ENCODE measurements at places on chromosomes 7 and 10.
A peak's percentile ranks its signal among the peaks of the same experiment; 100 is the strongest.

GRCh38 chr7:26508481-26508880, 216.8 kb downstream of the SNX10 start:
- DNase-seq = no peak

DNA sequence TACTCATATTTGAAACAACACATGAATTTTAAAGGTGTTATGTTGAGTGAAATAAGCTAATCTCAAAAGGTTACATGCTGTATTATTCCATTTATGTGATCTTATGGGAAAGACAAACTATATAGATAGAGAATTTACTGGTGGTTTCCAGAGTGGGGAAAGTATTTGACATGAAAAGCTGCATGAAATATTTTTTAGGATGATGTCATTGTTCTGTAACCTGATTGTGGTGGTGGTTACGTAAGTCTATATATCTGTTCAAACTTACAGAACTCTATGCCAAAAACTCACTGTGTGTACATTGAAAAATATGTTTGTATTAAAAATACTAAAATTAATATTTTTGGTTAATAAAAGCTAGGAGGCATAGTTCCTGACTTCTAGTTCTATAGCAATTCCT, 453.0 kb downstream of the SORCS3 start:
- peak; percentile 26 for DNase-seq

DNA sequence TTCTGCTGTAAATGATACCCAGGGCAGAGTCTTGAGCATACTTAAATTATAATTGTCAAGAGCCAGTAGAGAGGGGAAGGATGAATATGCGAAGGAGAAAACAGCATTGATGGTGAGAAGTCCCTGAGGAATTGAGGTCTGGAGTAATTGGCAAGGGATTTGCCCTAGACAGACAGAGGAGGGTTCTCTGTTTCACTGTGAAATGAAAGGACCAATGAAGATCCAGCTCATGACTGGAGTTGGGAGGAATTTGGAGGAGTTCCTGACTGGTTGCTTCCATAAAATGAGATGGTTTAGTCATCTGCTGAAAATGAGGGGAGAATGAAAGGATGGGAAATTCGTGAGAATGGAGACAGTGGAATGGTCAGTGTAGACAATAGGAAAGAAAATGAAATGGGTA, 6.8 kb downstream of the PRPF18 start:
- DNase-seq = peak; percentile 68

GRCh38 chr10:113752553-113752952, 1.1 kb downstream of the PLEKHS1 start:
- DNase-seq = no peak

DNA sequence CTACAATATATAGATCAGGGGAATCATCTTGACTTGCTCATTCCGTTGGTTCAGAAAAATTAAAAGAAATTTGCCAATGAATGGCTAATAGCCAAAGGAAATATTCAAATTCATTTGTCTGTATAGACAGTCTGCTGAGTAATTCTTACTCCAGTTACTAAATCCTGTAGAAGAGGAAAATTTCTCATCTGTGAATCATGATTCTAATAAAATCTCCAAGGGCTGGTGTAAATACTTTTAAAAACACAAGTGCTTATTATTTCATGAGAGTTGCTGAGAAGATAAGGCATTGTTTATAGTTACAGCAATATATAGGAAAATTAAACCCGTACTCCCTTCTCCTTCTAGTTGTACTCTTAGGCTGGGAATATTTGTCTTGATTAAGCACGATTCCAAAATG, 53.0 kb downstream of the WNT2 start:
- DNase-seq = peak; percentile 86

GRCh38 chr7:28083164-28083997, 97.2 kb downstream of the JAZF1 start:
- peak; percentile 34 for DNase-seq

DNA sequence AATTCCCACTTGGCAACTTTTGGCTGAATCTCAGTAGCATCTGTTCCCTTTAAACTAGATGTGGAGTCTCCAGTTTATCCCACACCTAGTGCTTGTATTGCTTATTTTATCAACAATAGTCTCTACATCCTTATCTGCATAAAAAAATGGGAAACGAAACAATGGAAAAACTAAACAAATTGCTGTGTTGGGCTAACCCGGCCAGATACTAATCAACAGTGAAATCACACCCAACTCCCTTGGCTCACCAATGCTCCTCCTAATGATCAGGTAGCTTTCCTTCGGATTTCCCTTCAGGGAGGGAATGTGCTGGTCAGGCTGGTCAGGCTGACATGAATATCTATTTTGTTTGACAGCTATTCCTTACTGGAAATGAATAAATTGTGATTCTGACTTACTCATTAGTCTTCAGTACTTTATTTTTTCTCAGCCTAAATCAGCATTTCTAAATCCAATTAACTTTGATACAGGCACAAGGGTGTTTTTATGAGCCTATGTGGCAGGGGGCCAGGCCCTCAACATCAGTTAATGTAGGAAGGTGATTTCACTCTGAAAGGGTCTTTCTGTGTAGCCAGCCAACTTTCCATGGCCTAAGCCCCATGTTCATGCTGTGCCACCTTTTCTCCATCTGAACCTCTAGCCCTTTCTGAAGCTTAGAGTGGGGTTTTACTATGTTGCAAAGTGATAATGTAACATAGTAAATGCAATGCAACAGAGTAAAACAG, 170.5 kb upstream of the NPSR1 start:
- no peak for DNase-seq

GRCh38 chr10:52108236-52108635, 205.8 kb upstream of the DKK1 start:
- no peak for DNase-seq

DNA sequence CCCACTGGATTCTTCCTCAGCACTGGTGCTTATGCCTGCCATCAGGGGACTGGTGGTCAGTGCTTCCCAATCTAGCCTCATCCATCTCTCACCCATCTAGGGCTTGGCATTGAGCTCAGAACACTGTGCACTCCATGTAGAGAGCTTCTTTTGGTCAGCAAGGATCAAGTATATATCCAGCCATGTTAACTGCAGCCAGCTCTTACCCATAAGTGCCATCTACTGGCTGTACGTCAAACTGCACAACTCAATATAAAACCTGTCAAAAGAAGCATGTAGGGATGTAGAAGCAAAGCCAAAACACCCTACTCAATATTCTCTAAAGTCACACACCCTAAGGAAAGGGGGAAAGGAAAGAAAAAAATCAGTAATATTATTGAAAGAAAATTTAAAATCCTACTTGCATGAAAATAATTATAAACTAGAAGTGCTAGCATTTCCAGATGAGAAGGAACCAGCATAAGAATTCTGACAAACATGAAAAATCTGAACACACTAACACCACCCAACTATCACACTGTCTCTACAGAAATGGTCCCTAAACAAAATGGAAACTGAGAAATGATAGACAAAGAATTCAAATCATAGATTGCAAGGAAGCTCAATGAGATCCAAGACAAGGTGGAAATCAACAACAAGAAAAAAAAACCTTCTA, 531.1 kb upstream of the STEAP1 start:
- peak; percentile 39 for DNase-seq

DNA sequence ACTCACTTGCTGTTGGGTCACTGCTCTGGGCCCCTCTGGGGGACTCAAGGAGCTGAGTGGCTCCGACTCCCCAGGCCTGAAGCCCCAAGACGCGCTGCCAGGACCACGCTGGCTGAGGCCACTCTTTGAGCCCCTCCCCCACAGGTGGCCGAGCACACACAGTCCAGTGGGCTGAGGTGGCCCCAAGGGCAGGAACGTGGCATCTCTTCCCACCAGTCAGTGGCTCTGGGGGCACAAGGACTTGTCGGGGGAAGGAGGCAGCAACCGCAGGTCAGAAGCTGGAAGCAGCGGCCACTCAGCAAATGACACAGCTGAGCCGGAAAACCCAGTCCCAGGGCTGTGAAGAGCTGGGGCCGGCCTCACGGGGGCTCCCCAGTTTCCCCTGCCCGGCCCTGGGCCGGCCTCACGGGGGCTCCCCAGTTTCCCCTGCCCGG, 24.1 kb downstream of the GRIFIN start:
- no peak for DNase-seq

DNA sequence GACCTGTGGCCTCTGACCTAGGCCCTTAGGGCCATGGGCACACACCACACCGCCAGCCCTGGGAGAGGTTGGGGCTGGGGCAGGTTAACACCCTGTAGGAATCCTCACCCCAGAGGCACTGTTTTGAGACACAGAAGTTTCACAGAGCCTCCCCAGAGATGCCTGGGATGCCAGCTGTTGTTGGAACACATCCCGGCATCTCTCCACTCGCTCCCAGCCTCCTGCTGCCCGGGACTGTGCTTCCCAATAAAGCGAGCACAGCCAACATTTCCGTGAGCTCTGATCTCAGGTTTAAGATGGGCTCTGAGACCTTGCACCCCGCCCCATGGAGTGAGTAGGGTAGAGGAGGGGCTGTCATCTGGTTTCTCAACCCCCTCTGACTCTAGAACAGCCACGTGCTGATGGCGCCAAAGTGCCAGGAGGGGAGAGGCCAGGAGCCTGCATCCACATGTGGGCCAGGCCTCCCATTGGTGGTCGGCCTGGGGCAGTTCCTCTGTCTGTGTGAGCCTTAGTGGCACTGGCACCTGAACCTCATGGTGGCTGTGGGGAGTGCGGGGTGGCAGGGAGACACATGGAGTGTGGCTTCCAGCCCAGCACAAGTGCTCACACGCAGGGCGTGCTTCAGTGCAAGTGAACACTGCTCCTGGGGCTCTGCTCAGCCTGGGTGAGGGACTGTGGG, 54.7 kb downstream of the RASGEF1A start:
- DNase-seq = no peak

- DNase-seq = peak; percentile 11
Measured at GRCh38 chr7:108875139-108875538, 305.5 kb downstream of the DNAJB9 start.

DNA sequence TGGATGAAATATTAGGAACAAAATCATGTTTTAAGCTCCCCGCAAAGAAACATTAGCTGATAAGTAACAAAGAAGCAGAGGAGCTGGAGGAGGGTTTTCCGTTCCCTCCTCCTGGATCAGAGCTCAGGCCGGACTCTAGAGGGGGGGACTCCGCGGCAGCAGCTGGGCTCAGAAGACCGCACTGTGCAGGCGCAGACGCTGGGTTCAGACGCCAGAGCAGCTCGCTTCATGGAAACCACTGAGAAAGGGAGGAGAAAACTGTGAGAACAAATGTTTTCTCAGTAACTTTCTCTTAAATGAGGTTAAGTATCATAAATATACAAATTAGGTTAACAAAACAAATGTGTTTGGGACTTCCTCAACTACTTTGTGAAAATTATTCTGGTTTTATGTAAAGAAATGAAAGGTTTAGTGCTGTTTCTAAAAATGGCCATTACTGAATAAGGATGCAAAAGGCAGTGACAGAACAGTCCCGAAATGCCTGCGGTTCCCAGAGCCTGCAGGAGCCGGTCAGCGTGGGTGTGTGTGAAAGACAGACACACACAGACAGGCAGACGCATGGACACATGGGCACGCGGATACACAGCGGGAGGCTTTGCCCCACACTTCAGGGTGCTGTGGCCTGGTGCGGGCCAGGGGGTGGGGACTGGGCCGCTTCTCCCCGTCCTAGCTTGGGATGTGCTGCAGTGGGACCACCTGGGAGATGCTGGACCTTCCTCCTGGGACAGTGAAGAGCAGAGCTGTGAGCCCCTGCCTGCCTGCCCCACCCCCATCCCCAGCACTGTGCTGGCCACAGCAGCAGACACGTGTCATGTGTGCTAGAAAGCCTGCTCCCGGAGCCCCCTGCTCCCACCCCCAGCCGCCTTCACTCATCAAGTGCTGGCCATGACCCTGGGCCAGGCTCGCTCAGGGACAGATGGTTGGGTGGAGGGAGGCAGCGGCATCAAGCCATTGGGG, 20.3 kb upstream of the ADGRA1 start:
- no peak for DNase-seq

GRCh38 chr7:1922071-1922869, 252.2 kb downstream of the ELFN1 start:
- DNase-seq = peak; percentile 69

DNA sequence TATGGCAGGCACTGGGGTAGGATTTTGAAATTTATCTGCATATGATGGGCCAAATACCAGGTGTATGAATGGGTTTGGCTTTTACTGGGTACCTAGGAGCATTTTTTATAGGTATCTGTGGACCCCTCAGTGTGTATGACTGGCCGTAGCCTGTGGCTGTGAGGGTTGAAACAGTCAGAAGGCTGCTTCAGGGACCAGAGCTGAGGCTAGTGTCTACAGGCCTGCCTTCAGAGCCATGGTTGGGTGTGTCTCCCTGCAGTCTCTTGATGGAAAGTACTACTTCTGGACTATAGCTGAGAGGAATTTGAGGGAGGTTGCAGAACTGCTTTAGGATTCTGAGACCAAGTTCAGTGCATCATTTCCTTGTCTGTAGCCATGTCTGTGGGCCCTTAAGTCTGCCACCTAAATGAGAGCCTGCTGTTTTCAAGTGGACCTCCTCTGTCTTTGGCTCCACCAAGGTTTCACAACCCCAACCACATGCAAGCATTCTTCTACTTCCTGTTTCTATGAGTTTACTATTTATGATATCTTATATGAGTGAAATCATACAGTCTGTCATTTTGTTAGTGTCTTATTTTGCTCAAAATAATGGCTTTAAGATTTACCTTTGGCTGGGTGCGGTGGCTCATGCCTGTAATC, 19.9 kb upstream of the ZNF138 start:
- DNase-seq = no peak

DNA sequence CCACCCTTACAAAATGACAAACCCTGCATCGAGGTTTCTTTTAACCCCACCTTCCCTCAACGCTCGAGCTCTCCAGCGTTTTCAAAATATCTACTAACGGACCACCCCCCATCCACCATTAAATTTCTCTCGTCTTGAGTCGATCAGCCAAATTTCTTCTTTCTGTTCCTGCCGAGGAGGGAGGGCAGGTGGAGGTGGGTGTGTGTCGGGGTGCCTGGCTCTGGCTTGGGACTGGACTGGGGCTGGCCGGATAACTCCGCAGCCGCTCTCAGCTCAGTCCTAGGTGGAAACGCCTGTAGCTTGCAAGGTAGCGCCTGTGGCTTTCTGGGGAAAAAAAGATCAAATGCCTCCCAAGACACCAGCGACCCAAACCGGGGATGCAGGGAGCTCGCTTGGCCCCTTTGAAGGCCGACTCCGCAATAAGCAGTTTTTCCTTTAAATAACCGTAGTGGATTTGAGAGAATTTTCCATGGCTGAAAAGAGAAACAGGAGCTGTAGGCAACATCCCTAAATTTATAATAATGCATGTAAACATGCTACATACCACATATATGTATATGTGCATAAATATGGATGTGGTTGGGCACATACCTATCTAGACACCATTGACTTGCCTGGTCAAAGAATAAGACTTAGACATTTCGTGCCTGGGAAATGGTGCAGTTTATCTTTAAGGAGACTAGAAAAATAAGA, 1.9 kb upstream of the TMEM178B start:
- DNase-seq = no peak

DNA sequence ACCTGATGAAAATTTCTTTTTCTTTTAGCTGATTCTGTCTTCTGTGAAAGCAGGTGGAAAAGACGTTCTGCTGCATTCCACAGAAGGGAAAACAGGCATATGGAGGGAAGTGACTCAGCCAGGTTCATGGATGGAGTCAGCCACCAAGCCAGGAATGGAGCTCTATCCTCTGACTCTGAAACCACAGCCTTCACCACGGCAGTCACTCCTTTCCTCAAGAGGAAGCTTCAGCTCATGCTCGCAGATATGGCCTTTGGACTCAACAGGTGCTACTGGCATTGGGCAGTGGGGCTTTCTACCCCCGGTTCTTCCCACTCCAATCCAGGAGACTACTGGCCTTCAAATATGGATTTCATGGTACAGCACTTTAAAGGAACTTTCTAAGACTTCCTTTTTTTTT, 11.5 kb upstream of the PLAU start:
- DNase-seq = peak; percentile 92

GRCh38 chr7:98254951-98255610, 3.0 kb upstream of the TECPR1 start:
- DNase-seq = no peak

GRCh38 chr7:50735333-50735732, 47.4 kb downstream of the GRB10 start:
- DNase-seq = no peak

Data from fibroblast of skin of right biceps (primary cell).